Pancreas (tissue), 10 donors: ENCODE measurements at places on chromosomes 11 and 22. TPM values are rescaled to one million over a fixed set of nuclear protein-coding genes. Genes with fewer than 3 reads are reported as not detected.

RNF121 gene
- total RNA-seq = 20.7 TPM

INS gene
- 3,949 TPM for total RNA-seq

TRIM34 gene
- total RNA-seq = 0.75 TPM

DNA sequence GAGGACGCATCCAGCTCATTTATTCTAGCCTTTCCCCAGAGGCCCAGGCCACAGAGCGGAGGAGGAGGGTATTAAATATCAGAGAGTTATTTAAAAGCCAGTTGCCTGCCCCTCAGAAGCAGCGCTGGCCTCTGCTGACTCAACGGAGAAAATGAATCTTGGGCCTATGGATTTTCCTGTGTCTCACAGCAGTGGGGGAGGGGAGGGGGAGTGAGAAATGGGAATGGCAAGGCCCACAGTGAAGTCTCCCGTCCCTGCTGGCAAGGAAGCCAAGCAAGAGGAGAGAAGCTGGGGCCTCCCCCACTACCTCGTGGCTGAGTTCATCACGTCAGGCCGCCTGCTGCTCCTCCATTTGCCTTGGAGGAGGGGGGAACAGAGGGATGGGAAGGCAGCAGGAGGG, 4.5 kb upstream of the TPBGL start:
- no peaks in the 10 kb centered on the region for H3K4me1 ChIP-seq
- H3K27ac ChIP-seq = no peak overlapping the region
- no peaks in the 10 kb centered on the region for H3K36me3 ChIP-seq
- H3K4me3 ChIP-seq = no peak overlapping the region
- DNase-seq = no peak

FANCF gene
- 10.0 TPM for total RNA-seq

DNA sequence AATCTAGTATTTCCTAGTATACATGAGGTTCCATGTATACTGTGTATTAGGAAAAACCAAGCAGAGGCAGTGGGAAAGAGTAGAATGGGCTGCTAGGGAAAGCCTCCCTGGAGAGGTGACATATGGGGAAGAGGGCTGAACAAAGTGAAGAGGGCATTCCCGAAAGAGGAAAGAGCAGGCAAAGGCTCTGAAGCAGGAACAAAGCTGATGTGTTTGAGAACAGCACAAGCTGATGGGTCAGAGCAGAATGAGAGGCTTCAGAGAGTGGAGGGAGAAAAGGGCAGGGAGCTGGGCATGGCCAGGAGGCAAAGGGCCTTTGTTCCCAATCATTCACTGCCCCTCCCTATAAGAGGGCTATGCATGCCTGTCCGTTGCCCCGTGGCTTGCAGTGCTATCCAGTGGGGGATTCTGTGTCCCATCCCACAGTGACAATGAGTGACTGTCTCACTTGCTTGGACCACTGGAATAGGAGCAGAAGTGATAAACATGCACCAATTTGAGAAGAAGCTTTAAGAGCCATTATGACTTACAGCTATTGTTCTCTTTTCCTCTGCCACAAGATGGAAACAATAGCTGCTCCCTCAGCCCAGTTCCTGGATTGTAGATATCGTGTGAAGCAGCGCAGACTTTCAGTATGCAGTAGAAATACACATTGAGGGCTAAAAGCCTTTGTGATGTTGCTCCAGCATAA, 39.6 kb downstream of the GALNT18 start:
- no peaks in the 10 kb centered on the region for H3K36me3 ChIP-seq
- DNase-seq = no peak
- H3K4me3 ChIP-seq = no peak overlapping the region
- no peaks in the 10 kb centered on the region for H3K4me1 ChIP-seq
- no peak overlapping the region for H3K27ac ChIP-seq
- H3K27me3 ChIP-seq = no peaks in the 10 kb centered on the region

DNA sequence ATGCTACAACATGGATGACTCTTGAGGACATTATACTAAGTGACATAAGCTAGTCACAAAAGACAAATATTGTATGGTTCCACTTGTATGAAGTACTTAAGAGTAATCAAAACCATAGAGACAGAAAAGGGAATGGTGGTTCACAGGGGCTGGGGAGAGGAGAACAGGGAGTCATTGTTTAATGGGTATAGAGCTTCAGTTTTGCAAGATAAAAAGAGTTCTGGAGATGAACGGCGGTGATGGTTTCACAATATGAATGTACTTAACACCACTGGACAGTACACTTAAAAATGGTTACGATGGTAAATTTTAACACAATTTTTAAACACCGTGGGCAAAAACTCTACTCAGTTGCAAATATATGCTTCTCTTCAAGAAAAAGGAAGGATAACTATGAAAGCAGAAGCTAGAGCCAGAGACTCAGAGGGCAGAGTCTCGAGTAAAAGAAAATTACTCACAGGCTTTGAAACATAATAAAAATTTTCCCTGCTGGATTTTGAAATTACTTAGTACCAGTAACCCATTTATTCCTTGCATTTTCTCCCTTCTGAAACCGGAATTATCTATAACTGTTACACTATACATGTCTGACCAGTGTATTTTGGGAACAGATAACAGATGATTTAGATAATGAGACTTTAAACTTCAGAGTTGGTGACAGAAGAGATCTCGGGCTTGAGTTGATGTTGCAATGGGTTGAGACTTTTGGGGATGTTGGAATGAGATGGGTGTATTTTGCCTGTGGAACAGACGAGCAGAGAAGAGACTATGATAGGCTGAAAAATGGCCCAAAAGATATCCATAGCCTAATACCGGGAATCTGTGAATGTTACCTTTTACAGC, 15.0 kb downstream of the MRTFA start:
- H3K4me1 ChIP-seq = no peaks in the 10 kb centered on the region

CCDC81 gene
- not detected for total RNA-seq

TP53AIP1 gene
- total RNA-seq = 0.12 TPM

SCO2 gene
- total RNA-seq = 1.2 TPM

DNA sequence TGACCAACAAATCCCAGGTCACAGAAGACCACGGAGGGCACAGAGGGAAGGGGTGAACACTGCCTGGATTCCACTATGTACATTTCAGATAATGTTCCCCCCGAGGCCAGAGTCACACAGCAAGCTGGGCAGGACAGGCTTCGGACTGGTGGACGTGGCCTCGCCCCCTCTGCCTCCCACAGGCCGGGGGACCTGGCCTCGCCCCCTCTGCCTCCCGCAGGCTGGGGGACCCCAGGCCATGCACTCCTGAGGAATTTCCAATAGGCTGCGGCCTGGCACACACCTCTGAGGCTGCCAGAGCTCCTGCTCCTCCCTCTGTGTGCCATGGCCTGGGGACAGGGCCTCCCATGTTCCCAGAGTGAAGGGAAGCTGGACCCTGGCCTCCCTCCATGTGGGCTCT, 1352.8 kb downstream of the BRD1 start:
- DNase-seq = no peak
- H3K36me3 ChIP-seq = no peaks in the 10 kb centered on the region

- H3K4me3 ChIP-seq = no peak overlapping the region
- H3K4me1 ChIP-seq = no peaks in the 10 kb centered on the region
- H3K27ac ChIP-seq = no peak overlapping the region
- no peaks in the 10 kb centered on the region for H3K27me3 ChIP-seq
- no peak for DNase-seq
Measured at GRCh38 chr11:25453471-25453870, 878.5 kb upstream of the ANO3 start.

DNA sequence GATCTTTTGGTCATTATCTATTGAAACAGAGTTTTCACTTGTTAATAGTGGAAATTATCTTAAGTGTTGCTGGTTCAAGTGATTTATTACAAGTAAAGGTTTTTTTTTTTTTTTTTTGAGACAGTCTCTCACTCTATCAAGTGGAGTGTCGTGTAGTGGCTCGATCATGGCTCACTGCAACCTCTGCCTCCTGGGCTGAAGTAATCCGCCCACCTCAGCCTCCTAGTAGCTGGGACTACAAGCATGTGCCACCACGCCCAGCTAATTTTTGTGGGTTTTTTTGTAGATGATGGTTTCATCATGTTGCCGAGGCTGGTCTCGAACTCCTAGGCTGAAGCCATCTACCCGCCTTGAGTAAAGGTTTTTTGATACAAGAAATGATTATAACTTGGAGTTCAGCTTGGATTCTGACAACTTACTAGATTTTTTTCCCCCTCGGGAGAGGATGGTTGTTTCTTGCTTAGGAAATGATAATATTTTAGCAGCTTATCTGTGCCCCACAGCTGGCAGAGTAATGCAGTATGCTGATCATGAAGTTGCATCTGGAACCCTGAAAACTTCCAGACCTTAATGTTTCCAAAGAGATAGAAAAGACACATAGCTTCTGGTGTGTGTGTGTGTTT, 68.9 kb downstream of the MTMR3 start:
- no peak overlapping the region for H3K4me3 ChIP-seq
- no peaks in the 10 kb centered on the region for H3K27me3 ChIP-seq
- no peaks in the 10 kb centered on the region for H3K36me3 ChIP-seq
- peaks cover 25% of the 10 kb centered on the region for H3K4me1 ChIP-seq
- no peak for DNase-seq

DNA sequence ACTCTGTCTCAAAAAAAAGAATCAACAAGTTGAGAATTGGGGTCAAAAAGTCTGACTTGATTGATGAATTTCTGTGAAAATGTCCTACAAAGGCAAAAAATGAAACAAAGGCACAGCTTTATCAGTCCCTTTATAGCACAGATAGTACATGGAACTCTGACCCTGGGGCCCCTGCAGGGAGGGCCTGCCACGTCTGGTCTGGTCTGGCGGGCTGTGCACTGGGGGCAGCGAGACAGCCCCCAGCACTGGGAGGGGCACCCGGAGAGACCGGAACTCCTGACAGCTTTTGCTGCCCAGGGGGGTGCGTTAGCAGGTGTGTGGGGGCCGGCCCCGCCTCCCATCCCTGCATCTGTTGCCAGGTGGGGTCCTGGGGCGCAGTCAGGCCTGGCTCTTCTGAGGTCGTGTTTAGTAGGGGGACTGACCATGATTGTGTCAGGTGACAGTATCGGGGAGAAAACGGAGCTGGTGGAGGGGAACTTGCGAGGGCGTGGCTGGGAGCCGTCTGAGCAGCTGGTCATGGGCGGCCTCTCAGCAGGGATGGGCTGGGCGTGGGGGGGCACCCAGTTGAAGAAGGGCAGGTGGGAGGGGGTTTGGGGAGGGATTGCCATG, 51.7 kb downstream of the GRAMD4 start:
- H3K4me1 ChIP-seq = no peaks in the 10 kb centered on the region
- H3K36me3 ChIP-seq = no peaks in the 10 kb centered on the region
- H3K27me3 ChIP-seq = no peaks in the 10 kb centered on the region
- no peak overlapping the region for H3K27ac ChIP-seq

DNA sequence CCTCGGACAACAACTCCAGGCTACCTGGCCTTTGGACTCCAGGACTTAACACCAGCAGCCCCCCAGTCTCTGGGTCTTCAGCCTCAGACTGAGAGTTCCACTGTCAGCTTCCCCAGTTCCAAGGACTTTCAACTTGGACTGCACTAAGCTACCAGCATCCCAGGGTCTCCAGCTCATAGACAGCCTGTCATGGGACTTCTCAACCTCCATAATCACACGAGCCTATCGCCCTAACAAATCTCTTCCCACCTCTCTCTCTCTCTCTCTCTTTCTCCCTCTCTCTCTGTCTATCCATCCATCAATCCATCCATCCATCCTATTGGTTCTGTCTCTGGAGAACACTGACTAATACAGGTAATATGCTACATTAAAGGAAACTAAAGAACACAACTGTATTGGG, 10.7 kb downstream of the RAB30 start:
- H3K27me3 ChIP-seq = no peaks in the 10 kb centered on the region
- H3K4me3 ChIP-seq = no peak overlapping the region
- H3K36me3 ChIP-seq = no peaks in the 10 kb centered on the region
- no peak for DNase-seq
- no peaks in the 10 kb centered on the region for H3K4me1 ChIP-seq

DNA sequence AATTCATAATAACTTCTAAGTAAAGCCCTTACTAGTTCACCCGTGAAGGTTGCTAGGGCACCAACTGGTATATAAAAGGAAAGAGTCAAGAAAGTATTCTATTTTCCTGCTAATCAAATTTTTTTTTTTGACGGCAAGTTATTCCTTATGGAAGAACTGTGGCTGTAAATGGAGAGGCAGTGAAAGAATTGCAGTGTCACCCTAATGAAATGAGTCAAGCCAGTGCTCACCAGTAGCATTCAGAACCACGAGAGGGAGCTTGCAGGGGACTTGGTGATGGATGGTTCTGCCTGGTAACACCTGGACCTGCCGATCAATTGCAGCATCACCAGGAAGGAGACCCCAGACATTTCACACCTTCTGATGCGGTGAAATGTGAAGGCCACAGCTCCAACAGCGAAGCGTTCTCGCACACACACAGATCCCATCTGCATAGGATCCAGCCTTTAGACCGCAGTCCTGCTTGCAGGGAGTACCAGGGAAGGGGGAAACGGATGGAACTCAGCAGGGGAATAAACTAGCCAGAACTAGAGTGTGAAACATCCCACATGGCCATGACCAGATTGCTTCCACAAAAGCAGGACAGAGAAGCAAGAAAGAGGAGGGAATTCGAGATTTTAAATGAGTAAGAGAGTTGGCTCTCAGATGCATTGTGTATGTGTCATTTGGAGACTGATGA, 326.2 kb downstream of the TBC1D22A start:
- DNase-seq = no peak
- H3K27ac ChIP-seq = no peak overlapping the region
- no peaks in the 10 kb centered on the region for H3K27me3 ChIP-seq
- H3K4me3 ChIP-seq = no peak overlapping the region
- H3K36me3 ChIP-seq = no peaks in the 10 kb centered on the region

GRCh38 chr22:37913233-37913721, 7.2 kb downstream of the MICALL1 start:
- H3K36me3 ChIP-seq = no peaks in the 10 kb centered on the region
- H3K4me1 ChIP-seq = no peaks in the 10 kb centered on the region
- no peaks in the 10 kb centered on the region for H3K27me3 ChIP-seq
- H3K27ac ChIP-seq = no peak overlapping the region

PHF21B gene
- total RNA-seq = 1.4 TPM

CABP4 gene
- not detected for total RNA-seq

JAML gene
- total RNA-seq = 2.6 TPM
